ENCODE measurements at places on chromosomes 16 and 17.

DNA sequence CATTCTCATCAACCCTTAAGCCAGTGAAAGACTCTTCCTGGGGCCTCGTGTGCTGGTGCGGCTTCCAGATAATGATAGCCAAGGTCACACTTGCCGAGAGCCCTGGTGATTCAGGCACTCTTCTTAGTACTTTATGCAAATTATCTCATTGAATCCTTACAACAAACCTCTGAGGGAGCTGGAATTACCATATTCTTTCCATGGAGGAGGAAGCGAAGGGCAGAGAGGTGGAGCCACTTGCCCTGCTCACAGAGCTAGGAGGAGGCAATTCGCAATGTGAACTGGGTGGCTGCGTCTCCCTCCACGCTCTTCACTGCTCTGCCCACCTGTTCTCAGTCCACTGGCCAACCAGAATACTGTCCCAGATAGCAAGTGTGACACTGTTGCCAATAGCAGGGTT lies 409.7 kb downstream of the SNX29 start:
- no peak for DNase-seq

DNA sequence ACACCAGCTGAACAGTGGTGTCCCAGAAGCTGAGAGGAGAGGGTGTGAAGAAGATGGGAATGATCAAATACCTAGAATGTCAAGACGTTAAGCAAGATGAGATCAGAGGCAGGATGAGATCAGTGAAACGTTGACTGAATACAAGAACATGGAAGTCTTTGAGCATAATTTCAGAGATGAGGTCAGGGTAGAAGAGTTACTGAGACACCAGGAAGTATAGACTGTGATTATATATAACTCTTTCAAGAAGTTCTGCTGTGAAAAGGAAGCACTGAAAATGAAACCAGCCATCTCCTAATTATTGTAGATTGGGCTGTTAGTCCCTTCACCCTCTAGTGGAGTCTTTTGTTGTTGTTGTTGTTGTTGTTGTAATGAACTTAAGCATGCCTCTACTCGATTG lies 9.1 kb downstream of the SHCBP1 start:
- DNase-seq, result no peak

GRCh38 chr16:56436258-56436657 lies 10.9 kb upstream of the AMFR start:
- DNase-seq, result no peak

DNA sequence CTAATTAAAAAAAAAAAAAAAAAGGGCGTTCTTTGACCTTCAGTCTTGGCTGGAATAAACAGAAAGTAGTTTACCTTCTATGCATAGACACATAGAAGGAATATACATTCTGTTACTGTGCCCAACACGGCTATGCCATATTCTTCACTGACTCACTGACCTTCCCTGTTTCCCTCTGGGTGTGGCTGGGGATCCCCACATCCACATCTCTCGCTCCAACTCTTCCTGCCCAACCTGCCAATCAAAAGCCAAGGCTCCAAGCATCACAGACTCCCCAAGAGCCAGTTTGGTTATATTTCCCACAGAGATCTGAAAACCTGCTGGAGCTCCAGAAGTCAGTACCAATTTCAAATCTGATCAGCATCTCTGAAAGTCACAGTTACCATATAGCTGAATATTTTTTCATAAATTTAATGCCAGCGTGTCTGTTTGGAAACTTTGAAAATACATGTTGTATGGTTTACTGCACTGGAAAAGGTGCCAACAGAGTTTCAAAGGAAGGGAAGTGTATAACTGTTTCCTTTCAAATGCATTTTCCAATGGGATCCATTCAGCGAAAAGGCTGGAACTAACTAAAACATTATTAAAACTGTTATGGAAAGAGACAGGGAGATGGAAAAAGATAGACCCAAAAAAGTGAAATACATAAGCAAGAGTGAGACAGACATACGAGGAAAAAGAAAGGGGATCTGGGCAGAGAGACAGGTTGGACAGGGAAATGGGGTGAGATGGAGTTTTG lies 91.8 kb downstream of the SMG6 start:
- DNase-seq, result no peak

DNA sequence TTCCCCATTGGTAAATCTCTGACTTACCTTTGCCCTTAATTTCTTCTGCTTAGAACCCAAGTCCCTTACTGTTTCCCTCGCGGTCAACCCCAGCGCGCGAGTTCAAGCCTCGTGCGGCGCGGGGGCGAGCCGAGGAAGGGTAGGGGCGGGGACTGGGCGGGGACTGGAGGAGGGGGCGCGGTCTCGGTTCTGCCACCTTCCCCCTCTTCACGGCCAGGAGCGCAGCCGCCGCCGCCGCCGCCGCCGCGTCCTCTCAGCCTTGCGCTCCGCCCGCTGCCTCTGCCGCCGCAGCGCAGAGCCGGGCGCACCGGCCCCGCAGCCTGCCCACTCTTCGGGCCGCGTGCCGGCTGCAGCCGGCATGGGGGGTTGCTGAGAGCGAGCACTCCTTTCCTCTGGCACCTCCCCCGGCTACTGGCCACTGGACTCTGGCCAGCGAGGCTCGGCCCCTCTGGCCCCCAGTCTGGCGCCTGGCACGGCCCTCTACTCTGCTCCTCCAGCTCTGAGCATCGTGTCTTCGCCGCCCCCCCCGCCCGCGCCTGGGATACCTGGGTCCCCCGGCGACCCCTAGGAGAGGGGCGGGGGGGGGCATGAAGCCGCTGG lies at the start of gene RAPGEFL1:
Gene RAPGEFL1, plus strand, starts transcription at position 196 of the 600 bp plus-strand sequence. Its CDS starts 392 bp downstream, at position 588.
- peak; percentile 94 for DNase-seq

- no peak for DNase-seq
Observed at GRCh38 chr17:68784431-68784830, 170.8 kb downstream of the ABCA8 start.

DNA sequence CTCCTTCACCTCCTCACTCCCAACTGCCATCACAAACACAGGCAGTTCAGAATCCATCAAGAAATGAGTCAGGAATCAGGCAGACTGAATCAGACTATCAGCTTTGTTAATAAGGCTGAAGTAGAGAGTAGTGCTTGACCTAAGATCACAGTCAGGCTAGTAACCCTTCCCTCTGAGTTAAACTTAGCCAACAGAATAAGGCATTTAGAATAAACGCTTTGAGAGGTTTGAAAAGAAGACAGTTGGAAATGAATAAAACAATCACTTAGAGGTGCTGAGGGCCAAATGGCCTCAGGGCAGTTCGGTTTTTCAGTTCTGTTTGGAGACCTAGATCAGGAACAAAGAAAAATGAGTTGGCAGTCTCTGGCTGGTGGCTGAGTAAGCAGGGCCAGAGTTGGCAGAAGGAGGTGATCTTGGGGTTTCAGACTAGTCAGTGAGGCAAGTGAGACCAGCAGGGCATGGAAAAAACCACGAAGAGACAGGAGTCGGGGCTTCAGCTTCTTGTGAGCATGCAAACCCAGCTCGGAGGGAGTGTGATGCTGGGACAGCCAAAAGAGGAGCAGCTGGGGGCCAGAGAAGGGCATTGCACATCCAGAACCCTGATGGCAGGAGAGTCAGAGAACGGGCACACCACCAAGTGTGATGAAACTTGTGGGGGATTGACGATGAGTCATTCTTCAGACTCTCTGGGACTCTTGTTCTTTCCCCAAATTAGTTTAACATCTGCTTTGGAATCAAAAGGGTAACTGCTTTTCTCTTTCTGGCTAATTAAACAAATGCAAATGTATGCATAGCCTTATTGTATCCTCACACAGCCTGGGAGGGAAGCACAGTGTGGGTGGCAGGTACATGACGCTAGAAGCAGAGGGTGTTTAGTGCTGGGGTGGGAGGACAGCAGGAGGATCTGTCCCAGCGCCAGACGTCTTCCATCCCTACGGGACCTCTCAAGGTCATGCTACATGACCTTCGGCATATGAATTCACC lies 54.8 kb downstream of the SPECC1 start:
- DNase-seq, result peak; percentile 20

GRCh38 chr17:8630802-8631553 lies 453 bp upstream of the MYH10 start:
- peak; percentile 100 for DNase-seq

DNA sequence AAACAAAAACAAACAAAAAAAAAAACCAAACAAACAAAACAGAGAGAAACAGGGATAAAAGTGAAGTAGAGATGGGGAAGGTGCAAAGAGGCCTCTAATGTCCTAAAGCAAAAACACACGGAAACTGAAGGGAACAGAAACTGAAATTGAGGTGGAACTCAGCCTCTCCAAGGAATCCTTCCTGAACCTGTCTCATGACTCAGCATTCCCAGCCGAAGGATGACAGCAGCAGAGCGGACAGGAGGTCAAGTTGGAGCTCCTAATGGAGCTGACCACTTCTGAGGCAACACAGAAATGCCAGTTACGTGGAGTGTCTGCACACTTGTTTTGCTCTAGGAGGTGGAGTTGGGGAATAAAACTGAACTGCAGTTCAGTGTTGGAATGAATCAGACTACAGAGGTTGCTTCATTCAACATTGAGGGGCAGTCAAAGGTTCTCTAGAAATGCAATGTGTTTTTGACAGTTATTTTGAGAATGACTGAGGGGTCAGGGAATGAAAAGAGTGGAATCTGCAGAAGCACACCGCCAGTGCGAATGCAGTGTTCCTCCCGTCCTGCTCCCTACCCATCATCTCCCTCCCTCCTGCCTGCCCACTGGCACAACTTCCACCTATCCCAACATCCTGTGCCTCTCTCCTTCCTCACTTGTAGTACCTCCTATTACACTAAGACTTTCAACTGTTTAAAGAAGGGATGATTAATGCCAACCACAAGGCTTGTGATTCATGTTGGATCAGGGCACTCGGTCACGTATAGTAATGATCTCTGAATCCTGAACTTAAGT lies 6.3 kb downstream of the UBE2O start:
- DNase-seq, result no peak

- DNase-seq, result peak; percentile 61
Observed at GRCh38 chr16:20383106-20384029, 21.2 kb downstream of the PDILT start.

DNA sequence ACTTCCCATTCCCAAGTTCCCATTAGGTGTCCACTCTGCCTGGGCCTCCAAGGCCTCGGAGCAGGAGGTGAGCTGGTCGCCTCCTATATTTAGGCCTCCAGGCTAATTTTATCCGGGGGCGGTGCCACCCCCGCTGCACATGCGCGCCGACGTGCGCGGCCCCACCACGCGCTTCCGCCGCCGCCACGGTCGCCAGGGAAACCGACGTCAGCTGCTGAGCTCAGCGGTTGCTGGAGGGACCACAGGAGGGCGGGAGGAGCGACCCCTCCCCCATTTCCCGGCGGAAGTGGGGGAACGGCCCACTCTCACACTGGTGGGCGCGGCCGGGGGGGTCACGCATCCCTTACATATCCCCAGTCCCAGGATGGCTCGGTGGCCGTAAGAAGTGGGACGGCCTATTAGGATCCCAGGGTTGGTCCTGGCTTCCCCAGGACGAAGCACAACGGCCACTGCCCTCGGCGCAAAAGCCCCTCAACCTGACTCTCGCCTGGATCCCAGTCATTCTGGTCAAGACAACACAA lies 1.0 kb downstream of the PER1 start:
- peak; percentile 91 for DNase-seq

- DNase-seq, result no peak
Observed at GRCh38 chr17:45116434-45117016, 15.8 kb downstream of the PLCD3 start.

DNA sequence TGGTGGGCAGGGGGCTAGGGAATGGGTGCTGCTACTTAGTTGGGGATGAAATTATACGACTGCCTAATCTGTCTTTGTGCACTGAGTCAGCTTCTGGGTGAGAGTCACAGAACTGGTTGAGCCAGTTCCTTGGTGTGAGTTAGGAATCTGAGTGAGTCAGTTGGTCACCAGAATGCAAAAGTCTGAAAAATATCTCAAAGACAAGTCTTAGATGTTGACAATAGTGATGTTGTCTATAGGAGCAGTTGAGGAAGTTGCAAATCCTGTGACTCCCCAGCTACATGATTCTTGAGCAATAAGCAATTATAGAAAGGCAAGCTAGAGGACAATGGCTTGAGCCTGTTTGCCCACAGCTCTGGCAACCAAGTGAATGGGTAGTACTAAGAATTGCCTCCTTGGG lies 399.2 kb downstream of the CNTNAP4 start:
- DNase-seq, result no peak

- no peak for DNase-seq
Observed at GRCh38 chr16:87960852-87961251, 9.6 kb downstream of the BANP start.

GRCh38 chr17:76161619-76162266 lies 20.7 kb upstream of the FOXJ1 start:
- DNase-seq, result no peak

- peak; percentile 46 for DNase-seq
Observed at GRCh38 chr16:1972490-1972877, 631 bp downstream of the TBL3 start.

DNA sequence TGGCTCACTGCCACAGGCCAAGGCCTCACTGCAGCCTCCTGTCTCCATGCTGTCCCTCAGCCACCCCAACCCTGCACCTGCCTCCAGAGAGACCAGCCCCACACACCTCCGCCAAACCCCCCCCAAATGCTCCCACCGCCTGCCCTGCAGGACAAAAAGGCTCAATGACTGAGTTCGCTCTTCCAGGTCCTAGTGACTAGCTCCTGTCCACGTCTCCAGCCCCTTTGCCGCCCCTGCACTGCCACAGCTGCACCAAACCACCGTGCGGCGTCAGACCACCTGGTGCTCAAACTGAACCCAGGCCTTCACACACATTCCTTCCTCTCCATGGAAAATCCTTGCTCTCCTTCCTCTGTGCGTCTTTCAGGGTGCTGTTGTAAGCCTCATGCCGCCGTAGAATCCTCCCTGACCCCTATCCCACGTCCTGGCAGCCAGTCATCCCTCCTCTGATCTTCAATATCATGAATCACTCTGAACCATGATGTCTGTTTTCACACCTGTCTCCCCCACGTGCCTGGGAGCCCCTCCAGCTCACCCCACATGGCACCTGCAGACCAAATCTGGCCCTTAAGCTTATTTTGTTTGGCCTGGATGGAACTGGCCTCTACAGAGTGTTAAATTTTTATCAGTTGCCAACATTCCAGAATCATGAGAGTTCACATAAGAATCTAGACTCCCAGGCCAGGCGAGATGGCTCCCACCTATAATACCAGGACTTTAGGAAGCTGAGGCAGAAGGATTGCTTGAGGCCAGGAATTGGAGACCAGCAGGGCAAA lies 4.3 kb upstream of the GSG1L start:
- no peak for DNase-seq

DNA sequence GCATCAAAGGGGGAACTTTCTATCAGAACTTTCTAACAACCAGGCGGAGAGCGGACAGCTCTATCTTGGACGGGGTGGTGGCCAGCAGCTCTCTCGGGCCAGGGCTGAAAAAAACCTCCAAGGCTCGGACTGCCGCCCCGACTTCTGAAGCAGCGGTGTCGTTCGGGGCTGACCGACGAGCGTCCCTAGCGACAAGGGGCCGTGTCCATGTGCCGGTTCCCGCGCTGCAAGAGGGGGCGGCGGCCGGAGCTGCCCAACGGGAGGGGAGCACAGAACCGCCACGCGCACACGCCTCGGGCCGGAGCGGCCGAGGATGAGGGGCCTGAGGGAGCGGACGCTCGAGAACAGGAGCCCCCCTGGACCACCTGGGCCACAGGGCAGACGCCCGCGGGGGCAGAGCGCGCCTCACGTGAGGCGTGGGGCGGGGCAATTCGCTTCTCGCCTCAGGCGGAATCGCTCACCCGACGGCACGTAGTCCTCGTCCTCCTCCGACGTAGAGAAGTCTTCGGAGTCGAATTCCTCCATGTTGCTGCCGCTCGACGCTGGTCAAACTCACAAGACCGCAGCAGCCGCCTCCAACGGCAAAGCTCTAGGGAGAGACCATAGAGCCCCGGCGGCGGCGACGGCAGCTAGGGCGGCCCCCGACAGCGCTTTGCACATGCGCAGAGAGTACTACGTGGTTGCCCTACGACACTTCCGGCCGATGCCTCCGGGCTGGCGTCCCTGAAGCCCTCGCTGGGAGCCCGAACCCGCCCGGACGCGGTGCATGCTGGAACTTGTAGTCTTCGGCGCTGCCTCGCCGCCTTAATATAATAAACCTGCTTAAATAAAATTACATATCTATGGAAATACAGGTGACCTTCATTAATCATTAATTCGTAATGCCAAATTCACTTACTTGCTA lies at the start of gene CFDP1:
Gene CFDP1, minus strand, starts transcription at position 676 of the 904 bp plus-strand sequence. Its CDS starts 151 bp downstream, at position 525.
- DNase-seq, result peak; percentile 96

Data from GM20000 (cell line).